ENCODE measurements at places on chromosomes 2 and 18.

DNA sequence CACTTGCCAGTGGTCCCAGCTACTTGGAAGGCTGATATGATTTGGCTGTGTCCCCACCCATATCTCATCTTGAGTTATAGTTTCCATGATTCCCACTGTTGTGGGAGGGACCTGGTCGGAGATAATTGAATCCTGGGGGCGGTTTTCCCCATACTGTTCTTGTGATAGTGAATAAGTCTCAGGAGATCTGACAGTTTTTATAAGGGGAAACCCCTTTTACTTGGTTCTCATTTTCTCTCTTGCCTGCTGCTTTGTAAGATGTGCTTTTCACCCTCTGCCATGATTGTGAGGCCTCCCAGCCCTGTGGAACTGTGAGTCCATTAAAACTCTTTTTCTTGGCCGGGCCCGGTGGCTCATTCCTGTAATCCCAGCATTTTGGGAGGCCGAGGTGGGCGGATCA, 265.4 kb upstream of the SPOPL start:
- no peak for DNase-seq

- DNase-seq = no peak
These were observed 86.2 kb downstream of the BCL2 start for GRCh38 chr18:63233334-63233733.

DNA sequence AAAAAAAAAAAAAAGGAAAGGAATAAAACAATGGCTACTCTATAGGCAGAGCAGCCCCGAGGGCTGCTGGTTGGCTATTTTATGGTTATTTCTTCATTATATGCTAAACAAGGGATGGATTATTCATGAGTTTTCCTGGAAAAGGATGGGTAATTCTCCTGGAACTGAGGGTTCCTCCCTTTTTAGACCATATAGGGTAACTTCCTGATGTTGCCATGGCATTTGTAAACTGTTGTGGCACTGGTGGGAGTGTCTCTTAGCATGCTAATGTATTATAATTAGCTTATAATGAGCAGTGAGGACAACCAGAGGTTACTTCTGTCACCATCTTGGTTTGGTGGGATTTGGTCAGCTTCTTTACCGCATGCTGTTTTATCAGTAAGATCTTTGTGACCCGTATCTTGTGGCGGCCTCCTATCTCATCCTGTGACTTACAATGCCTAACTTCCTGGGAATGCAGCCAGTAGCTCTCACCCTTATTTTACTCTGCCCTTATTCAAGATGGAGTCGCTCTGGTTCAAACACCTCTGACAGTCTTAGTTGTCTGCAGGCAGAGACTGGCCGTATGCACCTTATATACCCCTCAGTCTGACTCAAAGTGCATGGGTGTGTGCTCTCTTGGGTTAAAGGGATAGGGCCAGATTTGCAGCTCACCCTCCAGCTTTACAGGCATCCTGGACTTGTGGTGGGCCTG, 57.7 kb downstream of the HAUS1 start:
- no peak for DNase-seq

DNA sequence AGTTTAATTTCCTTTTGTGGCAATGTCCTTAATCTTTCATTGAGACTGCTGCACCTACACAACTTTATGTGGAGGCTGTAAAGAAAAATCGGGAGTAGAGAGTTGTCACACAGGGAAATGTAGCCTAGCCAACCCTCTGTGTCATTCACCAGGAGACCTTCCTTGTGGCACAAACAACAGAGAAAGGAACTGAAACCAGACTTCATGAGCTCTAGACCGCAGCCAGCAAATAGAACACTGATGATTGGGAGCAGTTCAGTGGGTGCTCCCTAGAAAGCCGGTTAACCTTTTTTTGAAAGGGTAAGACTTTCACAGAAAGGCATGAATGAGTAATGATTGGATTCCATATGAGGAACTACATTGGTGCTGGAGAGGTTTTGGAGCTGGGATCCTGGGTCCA, 1752.4 kb upstream of the CELF4 start:
- no peak for DNase-seq

DNA sequence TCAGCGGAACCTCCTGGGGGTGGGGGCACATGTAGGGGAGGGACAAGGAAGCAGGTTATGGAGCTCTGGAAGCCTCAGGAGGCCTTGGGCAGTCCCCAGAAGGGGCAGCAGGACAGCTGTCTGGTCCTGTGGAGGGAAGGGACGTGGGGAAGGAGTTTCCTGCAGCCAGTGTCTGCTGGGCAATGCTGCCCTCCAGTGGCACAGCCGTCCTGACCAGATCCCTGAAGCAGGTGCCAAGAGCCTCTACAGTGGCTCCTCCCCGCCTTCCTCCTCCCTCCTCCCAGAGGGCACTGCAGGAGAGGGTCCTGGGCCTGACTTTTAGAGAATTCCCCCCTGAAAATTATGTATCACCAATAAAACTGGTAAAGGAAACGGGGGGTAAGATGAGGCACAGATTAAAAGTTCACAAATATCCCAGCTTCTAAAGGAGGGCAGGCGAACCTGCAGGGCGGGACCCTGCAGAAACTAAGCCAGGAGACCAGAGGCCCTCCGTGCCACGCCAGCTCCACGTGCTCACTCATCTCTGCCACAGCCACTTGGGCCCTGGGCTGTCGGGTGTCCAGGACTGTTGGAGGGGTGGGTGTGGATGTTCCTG, 258.5 kb downstream of the TWIST2 start:
- peak; percentile 75 for DNase-seq

DNA sequence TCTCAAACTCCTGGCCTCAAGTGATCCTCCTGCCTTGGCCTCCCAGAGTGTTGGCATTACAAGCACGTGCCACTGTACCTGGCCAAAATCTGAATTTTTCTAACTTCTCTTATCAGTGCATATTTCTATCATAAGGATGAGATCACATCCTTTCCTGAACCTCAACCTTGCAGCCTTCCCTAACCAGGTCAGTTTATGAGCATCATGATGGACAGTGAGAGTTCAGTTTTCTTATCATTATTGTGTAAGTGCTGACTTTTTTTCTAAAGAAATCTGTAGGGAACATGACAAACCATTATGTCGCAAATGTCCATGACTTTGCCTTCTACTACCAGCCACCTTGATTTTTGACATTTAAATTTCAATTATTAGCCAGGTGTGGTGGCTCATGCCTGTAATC, 31.5 kb downstream of the MRPL33 start:
- no peak for DNase-seq

DNA sequence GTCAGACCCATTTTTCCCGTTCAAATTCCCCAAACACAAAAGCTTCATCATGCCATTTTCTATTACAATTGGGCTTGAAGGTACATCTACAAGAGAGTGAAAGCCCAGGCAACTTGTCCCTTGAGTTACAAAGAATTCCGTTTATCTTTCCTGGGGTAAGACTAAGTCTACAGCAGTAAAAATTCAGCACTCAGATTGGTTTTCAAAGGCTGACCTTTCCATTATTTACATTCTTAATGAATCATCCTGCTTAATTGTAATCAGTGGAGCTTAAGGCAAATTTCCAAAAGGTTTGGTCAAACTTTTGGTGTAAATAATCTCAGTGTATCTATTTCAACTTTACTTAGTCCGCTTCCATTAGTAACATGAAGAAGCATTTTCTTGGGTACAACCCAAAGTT, 33.4 kb upstream of the ST3GAL5 start:
- no peak for DNase-seq

GRCh38 chr2:118936936-118937335, 5.1 kb upstream of the MARCO start:
- no peak for DNase-seq

GRCh38 chr2:79817288-79817687, 304.4 kb downstream of the CTNNA2 start:
- no peak for DNase-seq

DNA sequence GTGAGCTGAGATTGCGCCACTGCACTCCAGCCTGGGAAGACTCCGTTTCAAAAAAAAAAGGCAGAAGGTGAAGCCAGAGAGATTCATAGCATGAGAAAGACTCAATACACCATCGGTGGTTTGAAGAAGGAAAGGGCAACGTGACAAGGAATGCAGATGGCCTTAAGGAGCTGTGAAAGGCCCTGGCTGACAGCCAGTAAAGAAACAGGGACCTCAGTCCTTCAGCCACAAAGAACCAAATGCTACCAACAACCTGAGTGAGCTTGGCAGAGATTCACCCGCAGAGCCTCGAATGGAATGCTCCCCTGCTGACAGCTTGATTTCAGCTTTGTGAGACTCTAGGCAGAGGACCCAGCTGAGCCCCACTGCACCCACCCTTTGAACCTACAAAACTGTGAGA, 154.9 kb upstream of the NDUFV2 start:
- DNase-seq = peak; percentile 85

GRCh38 chr2:41985573-41986095, 62.2 kb upstream of the PKDCC start:
- no peak for DNase-seq

GRCh38 chr18:73674125-73674865, 473.3 kb downstream of the FBXO15 start:
- DNase-seq = peak; percentile 78

- no peak for DNase-seq
These were observed 486.4 kb upstream of the SPRED2 start for GRCh38 chr2:65918760-65919187.

DNA sequence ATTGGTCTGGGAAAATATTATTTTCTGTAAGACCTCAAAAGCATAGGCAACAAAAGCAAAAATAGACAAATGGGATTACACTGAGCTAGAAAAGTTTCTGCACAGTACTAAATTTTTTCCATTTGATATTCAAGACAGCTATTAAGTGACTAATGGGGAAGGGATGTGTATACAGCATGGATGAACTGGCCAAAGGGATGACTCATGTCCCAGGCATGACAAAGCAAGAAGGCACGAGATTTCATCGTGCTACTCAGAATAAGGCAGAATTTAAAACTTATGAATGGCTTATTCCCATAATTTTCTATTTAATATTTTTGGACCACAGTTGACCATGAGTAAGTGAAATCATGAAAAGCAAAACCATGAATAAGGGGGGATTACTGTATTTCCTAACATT, 1250.1 kb upstream of the GYPC start:
- no peak for DNase-seq

GRCh38 chr2:85768713-85769112, 14.9 kb downstream of the ATOH8 start:
- DNase-seq = no peak

DNA sequence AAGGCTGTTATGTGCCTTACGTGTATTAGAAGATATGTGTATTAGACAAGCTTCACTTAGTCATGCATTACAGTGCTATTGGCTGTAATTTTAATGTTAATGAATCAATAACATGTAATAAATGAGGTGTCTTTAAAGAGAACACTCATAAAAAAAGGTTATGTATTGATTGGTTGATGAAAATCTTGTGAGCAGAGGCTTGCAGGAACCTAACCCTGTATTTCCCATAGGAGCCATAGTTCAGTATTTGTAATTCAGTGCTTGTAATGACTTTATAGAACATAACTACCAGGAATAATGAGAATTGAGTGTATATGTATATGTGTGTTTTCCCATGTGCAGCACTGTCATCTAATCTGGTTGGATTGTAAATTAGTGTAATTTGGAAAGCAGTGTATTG, 33.2 kb downstream of the TSN start:
- DNase-seq = no peak

DNA sequence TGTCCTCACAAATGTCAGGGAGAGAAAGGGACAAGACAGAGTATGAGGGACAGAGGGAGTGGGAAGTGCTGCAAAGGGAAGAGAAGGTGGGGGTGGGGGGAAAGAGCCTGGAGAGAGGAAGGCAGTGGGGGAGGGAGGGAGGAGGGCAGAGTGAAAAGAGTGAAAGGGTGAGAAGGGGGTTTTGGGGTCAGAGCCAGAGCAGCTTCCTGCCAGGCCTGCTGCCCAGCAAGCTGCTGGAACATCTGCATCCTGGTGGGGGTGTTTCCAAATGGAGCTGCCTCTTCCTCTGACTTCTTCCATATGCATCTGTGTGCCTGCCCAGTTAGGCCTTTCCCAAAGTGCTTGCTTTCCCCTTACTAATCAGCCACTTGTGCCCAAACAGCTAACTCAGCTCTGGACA, 94.3 kb upstream of the CELF4 start:
- no peak for DNase-seq

DNA sequence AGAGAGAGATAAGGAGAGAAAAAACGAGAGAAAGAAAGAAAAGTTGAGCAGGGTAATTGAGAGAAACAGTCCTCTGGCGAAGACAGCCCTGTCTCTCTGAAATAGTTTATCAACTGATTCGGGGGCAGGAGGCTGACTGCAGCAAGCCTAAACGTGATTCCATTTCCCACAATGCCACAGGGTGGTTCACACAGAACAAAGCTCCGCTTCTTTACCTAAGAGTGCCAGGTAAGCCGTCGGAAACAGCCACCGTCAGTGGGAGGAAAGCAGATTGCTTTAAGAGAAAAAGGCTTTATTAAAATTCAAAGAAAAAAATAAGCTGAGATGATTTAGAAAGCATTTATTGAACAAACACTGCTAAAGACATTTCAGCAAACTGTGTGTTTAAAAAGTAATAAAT, 271.4 kb upstream of the POU3F3 start:
- DNase-seq = no peak

- DNase-seq = no peak
These were observed 104.5 kb downstream of the TWIST2 start for GRCh38 chr2:238952261-238952919.

DNA sequence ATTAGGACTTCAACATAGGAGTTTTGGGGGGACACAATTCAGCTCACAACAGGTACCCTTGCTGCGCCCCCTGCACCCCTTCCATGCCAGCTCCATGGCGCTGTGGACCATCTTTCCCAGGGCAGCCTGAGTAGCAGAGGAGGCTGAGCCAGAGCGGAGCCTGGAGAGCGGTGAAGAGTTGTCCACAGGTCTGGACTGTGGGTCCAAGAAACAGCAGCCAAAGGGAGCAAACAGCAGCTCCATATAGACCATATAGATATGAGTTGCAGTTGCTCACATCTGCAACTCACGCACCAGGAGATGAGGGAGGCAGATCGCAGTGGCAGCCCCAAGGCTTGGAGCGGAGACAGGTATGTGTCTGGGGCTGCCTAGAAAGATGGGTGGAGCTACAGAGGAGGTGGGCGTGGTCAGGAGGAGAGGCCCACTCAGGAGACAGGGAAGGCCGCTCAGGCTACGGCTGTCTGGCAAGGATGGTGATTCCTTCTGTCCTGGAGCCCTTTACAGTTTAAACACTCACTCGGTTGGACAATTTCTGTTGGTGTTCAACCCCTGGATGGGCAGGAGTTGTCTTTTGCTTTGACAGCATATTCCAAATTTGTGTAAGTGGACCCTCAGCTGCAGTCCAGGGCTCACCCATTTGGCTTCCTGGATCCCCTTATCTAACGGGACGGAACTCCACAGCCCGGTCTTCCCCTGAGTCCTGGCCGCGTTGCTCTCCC, 155.1 kb downstream of the LPIN1 start:
- DNase-seq = no peak
